ENCODE measurements at places on chromosomes 12 and 14.
A peak's percentile ranks its signal among the peaks of the same experiment; 100 is the strongest.

DNA sequence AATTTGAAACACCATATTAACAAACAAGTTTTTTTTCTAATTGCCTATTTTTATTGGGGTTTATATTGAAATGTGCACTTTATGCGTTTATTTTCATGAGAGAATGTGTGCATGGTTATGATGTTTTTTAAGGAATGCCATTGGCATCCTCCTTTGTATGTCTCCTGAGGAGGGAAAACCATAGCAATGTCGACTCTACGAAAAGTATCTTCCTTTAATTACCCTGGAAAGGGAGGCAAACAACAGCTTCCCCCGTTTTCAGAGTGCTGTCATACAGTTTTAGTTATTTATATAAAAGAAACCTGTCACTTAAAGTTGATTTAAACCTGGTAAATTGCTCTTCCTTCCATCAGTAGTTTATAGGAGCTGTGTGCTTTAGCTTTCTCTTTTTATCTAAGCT is 117.4 kb downstream of the PLEKHA5 start:
- DNase-seq, result no peak

DNA sequence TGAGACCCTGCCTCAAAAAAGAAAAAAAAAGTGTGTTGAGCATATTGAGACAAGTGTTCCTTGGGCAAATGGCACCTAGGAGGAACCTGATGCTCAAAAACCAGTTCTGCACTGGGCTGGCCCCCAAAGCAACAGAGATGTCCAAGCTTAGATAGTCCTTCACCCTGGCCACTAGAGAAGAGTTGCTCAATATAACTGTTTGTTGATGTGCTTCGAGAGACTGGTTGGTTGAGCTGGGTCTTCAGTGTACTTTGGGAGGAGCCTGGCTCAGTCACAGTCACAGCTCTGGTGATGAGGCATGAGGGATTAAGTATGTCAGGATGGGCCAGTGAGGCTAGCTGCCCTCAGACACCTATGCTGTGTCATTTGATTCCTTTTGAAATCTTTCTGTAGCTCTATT is 38.0 kb downstream of the SLC2A14 start:
- no peak for DNase-seq

- peak; percentile 69 for DNase-seq
These were observed 75.2 kb downstream of the PITPNM2 start for GRCh38 chr12:123075646-123076171.

DNA sequence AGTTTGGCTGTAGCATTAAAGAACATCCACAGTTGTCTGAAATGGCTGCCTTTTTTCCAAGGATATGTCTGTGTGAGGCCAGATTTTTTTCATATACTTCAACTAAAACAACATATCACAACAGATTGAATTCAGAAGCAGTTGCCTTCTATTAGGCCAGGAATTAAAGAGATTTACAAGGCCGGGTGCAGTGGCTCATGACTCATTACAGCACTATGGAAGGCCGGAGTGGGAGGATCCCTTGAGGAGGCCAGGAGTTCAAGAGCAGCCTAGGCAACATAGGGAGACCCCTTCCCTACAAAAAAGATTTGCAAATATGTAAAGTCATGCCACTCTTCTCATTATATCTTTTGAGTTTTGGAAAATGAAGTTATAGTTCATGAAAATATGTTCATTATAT is 108.6 kb downstream of the KTN1 start:
- no peak for DNase-seq

DNA sequence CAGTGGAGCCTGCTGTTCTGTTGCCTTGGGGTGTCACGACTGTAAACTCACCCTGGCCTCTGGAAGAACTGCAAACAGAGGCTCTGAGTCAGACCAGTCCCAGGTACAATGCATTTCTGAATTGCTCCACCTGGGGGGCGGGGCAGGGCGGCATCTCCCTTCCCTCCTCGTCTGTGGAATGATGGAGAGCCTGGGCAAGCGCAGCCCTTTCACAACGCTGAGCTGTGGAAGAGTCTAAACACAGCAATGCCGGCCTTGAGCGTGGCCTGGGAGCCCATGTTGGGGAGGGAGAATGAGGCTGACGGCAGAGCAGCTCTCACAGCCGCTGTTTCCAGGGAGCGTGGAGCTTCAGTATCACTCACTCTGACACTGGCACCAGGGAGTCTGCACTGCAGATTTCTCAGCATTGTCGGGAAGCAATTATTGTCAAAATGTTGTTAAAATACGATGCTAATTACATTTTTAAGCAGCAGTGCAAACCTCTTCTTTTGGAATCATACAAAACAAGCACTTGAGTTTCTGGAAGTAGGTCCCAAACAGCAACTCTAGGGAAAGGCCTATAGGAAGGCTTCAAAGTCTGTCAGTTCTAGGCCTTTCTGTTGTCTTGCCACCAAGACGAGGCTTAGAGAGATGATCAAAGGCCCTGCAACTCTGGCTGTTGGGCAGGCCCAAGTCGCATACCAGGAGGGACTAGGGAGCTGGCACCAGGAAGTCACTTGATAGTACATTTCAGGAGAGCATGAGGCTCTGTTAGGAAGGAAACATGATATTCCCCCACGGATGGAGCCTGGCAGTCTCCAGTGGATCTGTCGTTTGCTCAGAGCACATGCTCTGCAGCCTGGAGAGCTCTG is 244.0 kb upstream of the FKBP4 start:
- no peak for DNase-seq

DNA sequence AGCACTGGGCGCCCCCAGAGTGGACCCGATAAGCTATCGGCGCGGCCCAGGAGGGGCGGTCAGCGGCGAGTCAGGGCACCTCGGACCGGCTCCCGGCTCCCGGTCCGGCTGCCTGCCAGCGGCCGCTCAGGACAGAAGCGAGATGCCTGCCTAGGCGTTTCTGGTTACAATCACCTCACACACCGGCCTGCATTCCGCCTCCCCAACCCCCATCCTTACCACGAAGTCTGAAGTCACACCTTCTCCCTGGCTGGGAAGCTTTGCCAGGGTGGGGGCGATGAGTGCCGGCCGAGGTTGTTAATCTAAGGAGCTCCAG is 42.6 kb upstream of the TBX5 start:
- DNase-seq, result no peak

DNA sequence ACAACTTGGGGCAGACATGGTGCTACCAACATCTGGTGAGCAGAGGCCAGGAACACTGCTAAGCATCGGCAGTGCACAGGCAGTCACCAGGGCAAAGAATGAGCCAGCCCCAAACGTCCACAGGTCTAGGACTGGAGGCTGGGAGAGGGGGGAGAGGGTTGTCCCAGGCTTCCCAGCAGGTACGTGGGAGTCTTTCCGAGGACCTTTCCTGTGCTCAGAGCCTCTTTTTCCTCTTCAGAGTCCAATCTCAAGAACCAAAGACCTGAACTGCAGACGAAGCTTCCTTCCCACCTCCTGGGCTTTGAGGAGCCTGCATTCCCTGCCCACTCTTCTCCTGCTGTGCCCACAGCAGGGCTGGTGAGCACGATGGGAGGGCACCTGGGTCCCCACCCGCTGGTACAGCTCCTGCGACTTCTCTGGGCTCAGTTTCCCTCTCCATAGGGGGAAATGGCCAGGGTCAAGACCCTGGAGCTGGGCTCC is 48.7 kb downstream of the DLK1 start:
- peak; percentile 4 for DNase-seq

DNA sequence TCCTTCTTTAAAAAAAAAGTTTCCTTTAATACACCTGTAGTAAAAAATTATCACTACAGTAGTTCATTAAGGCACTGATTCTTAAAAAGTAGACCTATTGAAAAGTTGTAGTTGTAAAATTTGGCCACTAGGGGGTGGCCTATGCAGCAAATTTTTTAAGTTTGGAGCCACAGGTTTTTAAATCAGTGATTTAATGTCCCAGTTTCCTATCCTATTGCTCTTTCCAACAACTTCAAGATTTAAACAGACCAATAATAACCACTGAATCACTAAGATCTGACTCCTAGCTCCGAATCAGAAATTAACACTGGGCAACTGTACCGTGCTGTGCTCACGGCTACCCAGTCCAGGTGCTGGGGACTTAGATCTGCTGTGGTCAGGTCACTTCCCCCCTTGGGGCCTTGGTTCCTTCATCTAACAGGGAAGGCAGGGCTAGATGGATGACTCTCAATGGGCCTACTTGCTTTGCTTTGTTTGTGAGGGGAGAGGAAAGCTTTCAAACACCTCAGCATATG is 279.3 kb downstream of the MED13L start:
- DNase-seq, result peak; percentile 18

DNA sequence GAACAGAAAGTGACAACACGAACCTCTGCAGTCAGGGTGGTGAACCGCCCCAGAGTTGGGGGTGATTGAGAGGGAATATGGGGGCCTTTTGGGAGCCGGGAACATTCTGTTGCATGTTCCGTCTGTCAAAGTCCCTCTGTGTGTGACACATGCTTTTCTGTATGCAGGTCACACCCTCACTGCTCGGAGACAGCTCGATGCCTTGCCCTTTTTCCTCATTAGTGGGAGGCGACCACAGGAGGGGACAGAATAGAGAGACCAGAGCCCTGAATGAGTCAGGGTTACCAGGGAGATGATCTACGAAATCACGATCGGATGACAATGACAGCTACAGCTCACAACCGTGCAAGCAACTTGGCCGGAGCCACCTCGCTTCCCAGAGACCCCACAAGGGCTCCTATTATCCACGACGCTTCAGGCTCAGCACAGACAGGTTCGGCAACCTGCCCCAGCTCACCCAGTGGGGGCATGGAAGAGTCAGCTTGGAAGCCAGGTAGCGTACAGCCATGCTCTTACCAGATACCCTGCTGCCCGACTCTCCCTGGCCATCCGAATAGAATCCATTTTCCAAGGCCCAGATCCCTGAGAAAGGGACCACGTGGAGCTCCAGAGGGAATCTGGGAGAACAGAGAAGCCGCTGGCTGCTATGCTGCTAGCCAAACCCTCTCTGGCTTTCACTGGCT is 38.8 kb downstream of the TESC start:
- no peak for DNase-seq

DNA sequence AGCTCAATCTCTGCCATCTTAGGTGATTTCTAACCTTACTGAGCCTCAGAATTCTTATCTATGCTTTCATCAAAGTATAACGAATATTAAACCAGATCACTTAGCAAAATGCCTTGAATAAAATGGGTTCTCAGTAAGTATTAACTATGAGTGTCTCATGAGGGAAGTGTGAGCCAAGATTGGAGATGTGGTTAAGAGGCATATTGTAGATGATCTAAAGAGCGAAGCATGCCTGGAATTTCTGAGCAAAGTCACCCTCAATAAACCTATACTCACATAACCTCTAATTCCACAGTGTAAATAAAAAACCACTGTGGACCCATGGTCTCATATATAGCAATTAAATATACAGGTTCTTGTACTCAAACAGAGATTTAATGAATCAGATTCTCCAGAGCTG is 193.1 kb upstream of the FSCB start:
- no peak for DNase-seq

- DNase-seq, result no peak
These were observed 156.7 kb downstream of the TMTC3 start for GRCh38 chr12:88298761-88299242.

DNA sequence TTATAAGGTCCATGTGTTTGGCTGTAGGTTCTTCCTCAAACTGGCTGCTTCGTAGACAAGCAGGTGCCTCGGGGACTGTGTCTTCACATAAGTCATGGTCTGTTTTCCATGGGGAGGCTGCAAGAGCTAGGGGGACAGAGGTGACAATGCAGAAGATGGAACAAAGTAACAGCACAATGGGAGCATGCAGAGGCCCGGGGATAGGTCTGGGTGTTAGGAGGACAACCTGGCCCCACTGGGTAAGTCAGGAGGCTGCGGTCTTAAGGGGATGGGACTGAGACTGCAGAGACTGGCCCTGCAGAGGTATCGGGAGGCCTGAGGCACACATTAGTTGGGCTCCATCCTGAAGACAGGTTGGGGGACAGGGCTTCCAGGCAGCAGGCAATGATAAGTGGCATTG is 88.9 kb downstream of the NTF3 start:
- DNase-seq, result no peak

DNA sequence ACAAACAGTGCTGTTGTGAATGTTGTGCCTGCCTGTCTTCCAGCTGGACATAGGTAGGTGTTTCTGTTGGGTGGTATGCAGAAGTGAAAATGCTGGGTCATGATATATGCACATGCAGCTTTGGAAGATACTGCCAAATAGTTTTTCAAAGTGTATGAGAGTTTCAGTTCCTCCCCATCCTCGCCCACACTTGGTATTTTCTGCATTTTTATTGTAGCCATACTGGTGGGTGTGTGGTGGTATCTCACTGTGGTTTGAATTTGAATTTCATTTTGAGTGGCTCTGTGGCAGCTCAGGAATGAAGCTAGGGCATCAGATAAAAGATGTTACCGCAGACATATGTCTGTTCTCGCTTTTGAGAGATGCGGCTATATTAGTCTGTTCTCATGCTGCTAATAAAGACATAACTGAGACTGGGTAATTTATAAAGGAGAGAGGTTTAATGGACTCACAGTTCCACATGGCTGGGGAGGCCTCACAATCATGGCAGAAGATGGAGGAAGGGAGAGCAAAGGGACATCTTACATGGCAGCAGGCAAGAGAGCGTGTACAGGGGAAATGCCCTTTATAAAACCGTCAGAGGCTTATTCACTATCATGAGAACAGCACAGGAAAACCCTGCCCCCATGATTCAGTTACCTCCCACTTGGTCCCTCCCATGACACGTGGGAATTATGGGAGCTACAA is 183.1 kb downstream of the CAND1 start:
- DNase-seq, result no peak

GRCh38 chr12:96571101-96571862 is 81.9 kb downstream of the CFAP54 start:
- no peak for DNase-seq

DNA sequence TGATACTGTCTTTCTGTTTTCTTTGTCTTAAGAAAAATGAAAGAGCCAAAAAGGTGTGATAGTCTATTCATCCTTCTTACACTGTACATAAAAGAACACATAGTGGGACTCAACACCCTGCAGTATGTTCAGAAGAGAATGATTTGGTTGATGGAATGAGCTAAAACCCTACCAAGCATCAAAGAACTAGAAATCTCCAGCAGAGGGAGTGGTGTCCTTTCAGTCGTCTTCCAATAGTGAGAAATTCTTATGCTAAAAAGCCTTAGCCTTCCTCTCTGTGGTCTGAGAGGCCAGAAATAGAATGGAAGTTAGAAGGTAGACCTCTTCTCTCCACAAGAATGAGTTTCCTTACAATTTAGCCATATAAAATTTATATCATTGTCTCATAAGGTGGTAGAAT is 393.4 kb upstream of the SEL1L start:
- DNase-seq, result peak; percentile 10

DNA sequence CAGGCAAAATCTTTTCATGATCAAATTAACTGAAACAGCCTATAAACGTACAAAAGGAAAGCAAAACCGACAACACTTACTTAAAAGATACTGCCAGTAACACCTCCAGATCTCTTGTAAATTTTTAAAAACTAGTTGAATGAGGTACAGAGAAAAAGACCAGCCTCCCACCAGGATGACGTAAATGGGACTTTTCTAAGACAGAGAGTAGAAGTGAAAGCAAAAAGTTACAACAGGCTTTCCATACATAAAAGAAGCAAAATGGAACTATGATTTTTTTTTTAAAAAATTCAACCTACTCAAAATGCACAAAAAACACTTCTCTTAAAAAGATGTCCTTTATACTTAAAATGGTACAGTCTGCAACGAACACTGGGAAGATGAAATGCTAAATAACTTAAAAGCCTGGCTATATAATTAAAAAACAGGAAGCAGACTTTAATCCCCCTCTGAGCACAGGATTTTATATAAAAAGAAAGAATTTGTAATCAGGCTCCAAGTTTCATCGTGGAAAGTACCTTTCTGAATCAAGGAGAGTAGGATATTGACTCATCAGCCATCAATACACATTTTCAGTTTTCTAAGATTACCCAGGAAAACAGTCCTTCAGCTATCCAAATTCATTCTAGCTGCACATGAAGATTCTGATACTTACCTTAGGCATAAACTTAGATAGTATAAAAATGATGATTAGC is 14.2 kb upstream of the MYO1A start:
- DNase-seq, result no peak

Measured in HAP-1 (cell line).